ENCODE measurements at places on chromosomes 2 and 18.

- ATAC-seq, result no peak
These were observed 222.9 kb downstream of the NDUFA10 start for GRCh38 chr2:239802185-239802649.

DNA sequence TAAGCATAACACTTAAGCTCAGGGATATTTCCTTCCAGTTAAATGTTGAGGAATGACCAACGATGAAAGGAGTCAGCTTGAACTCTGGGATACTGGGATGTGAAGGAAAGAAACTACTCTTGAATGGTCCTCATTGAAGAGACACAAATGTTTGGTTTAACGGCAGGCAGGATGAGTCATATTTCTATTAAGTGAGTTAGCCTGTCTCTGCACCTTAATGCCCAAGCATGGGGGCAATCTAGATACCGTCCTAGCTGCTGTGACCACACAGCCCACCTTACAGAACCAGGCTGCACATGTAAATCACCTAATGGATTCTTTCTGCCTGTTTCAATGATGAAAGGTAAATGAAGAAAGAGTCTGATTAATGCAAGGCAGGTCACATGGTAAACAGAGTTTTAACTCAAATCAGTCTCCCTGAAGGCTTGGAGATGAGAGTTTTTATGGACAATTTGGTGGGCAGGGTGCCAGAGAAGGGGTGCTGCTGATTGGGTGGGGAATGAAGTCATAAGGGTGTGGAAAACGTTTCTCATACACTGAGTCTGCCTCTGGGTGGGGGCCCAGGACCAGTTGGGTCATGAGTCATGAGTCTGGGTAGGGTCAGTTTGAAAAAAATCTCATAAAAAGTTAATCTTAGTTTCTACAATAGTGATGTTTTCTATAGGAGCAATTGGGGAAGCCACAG is 144.6 kb upstream of the MMADHC start:
- ATAC-seq, result no peak

GRCh38 chr2:189613650-189614420 is 33.2 kb upstream of the SLC40A1 start:
- no peak for ATAC-seq

DNA sequence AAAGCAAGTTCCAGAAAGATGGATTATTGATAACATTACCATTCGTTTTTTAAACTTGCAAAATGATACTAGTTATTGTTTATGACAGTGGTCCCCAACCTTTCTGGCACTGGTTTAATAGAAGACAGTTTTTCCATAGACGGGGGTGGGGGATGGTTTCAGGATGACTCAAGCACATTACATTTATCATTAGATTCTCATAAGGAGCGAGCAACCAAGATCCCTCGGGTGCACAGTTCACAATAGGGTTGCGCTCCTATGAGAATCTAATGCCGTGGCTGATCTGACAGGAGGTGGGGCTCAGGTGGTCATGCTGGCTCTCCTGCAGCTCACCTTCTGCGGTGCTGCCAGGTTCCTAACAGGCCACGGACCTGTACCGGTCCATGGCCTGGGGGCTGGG is 86.2 kb downstream of the BCL2 start:
- ATAC-seq, result peak; percentile 55

DNA sequence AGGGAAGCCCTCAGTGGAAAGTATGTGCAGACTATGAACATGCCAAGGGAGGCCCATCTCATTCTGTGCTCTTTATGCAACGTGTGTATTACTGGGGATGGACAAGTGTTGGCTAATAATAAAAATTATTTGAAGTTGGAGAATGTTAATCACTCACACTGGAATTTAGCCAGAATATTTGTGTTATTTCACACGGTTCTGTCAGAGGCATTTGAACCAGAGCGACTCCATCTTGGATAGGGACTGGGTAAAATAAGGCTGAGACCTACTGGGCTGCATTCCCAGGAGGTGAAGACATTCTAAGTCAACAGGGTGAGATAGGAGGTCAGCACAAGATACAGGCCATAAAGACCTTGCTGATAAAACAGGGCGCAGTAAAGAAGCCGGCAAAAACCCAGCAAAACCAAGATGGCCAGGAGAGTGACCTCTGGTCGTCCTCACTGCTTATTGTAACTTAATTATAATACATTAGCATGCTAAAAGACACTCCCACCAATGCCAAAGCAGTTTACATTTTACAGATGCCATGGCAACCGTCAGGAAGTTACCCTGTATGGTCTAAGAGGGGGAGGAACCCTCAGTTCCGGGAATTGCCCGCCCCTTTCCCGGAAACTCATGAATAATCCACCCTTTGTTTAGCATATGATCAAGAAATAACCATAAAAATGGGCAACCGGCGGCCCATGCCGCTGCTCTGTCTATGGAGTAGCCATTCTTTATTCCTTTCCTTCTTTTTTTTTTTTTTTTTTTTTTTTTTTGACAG is 2.6 kb upstream of the FZD5 start:
- no peak for ATAC-seq

GRCh38 chr2:54945391-54946219 is 104.6 kb downstream of the RTN4 start:
- ATAC-seq, result peak; percentile 55

GRCh38 chr2:99569386-99569785 is 79.6 kb upstream of the REV1 start:
- ATAC-seq, result no peak

- peak; percentile 86 for ATAC-seq
These were observed 9.5 kb upstream of the ZNF396 start for GRCh38 chr18:35386600-35387100.

- ATAC-seq, result no peak
These were observed 25.3 kb downstream of the MARCO start for GRCh38 chr2:118967124-118967880.

DNA sequence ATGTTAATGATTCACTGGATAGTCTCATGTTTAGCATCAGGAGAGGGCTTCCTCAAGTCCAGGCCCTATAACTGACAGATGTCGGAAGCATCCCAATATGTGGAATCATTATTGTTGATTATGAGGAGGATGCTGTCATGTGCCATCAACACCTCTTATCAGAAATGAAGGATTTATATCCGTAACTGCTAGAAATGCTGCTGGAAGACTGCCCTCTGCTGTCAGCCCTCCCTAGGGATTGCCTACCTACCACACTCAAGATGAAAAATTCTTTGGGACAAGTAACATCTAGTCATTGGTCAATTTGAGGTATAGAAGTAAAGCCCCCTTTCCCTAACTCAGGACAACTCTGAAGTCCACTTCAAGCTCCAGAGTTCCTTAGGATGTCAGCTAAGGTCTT is 1166.5 kb upstream of the NXPH2 start:
- ATAC-seq, result no peak

DNA sequence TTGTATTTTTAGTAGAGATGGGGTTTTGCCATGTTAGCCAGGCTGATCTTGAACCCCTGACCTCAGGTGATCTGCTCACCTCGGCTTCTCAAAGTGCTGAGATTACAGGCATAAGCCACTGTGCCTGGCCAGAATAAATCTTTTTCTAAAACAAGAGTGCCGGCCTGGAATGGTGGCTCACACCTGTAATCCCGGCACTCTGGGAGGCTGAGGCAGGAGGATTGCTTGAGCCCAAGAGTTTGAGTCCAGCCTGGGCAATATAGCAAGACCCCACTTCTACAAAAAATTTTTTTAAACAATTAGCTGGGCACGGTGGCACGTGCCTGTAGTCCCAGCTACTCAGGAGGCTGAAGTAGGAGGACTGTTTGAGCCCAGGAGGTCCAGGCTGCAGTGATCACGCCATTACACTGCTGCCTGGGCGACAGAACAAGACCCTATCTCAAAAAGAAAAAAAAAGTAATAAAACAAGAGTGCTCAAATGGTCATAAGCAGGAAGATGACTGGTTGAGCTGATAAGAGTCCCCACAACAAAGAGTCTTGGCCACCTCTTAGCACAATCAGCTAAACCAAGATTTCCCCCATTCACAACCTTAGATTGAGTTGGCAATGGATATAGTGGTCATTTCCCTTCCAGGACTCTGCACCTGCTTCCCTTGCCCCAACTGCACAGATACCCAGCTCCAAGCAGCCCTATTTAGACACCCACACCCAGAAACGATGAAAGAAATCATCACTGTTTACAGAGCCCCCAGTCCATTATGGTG is 5.8 kb upstream of the UCN start:
- ATAC-seq, result no peak

DNA sequence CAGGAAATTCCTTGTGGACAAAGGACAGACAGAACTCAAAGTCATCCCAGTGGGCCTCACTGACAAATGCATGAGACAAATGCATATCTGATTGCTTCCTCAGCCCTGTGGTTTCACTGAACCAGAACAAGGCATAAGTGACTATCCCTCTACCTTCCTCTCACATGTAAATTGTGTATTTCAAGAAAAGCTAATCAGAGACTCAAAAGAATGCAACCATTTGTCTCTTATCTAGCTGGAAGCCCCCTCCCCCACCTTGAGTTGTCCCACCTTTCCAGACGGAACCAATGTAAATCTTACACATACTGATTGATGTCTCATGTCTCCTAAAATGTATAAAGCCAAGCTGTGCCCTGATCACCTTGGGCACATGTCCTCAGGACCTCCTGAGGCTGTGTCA is 102.0 kb upstream of the TMEM200C start:
- no peak for ATAC-seq

DNA sequence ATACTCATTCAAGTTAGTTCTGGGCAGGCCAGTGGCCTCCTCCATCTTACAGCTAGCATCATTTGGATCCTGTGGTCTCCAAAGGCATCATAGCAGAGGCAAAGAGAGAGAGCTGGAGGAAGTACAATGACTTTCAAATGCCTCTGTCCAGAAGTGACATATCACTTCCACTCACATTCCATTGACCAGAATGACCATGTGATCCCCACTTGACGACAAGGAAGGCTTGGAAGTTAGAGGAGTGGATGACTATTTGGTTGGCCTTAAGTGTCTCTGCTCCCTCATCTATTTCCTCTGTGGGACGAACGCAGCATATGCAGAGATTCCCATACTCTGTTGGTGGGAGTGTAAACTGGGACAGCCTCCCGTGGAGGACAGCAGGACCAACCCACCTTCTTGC is 27.8 kb upstream of the MLPH start:
- ATAC-seq, result no peak

DNA sequence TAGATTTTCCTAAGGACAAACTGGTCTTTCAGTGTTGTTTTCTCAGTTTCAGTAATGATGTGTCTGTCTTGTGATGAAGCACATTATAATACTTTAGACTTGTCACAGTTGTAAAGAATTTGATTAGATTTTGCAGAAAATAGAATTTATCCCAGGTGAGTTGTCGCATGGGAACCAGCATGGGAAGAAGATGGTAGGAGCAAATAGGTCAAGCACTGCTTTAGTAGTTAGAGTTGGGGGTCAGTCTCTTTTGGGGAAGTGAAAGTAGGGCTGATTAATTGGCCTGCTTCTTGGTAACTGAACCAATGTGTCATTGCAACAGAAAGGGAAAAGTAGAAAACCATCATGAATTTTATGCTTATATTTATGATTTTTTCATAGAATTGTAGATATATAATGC is 153.2 kb upstream of the MYO3B start:
- no peak for ATAC-seq

- ATAC-seq, result no peak
These were observed at the start of gene ZNF385B for GRCh38 chr2:179861416-179862067. ZNF385B (minus strand) TSS chr2:179861612.

- ATAC-seq, result no peak
These were observed 181.2 kb upstream of the REV1 start for GRCh38 chr2:99670768-99671734.

GRCh38 chr2:172488556-172488955 is 61.2 kb downstream of the ITGA6 start:
- ATAC-seq, result no peak

DNA sequence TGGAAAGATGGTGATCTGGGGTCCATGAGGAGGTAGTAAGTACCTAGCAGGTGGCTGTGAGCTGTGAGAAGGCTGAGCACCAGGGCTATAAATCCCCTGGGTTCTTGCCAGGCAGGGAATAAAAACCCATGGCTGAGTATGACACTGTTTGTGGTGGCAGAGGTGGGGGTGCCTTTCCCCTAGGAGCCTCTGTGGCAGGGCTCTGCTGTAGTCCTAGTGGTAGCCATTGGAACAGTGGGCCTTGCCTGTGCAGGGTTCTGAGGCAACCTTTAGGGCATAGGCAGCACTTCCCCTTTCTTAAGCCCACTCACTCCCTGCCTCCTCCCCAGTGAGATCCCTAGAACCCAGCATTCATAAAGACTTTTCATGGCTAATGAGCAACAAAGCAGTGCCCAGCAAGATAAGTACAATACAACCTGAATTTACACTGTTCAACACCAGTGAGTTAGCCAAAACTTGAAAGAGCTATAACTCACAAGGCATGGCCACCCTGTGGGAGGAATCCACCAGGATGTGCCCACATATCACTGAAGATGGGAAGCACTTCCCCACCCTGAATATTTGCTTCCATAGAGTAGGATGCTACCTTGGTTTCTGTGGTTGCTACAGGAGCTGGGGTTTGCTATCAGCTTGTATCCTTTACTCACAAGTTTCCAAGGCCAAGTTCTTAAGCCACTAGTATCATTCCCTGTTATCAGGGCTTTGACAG is 100.9 kb upstream of the NEUROD1 start:
- peak; percentile 32 for ATAC-seq

DNA sequence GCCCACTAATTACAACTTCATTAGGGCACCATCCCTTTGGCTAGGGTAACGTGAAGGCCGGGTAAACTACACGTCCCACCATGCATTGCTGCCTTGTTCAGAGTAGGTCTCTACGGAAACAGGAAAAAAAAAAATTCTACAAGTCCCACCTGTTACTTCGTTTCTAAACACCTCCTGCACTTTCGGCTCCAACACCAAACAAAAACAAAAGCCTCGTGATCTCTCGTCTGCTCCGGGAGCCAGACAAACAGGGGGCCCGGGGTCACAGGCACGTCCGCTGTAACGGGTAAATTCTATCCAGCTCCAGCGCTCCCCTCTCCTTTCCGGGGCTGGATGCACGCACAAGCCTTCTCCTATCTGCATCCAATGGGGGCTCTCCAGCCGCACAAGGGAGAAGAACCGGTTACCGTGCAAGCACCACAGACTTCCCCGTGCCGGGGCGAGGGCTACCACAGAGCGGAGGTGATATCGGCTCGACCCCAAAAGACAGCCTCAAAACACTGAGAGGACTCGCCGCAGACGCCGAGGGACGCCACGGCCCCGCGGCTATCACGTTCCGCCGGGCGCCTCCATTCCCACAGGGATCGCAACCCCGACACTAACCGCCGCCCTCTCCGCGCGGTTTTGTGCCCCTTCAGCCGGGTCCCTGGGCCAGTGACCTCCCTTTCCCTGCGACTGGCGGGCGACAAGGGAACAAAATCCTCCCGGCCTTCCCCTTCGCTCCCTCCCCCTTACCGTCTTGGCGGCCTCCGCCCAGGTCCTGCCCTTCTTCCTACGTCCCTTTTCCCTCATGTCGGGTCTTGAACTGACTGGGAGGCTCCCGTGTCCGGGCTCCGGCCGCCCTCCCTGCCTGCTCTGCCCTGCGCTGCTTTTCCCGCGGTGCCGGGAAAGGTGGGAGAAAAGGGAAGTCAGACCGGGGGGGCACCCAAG is 591 bp downstream of the ASXL2 start:
- peak; percentile 43 for ATAC-seq

DNA sequence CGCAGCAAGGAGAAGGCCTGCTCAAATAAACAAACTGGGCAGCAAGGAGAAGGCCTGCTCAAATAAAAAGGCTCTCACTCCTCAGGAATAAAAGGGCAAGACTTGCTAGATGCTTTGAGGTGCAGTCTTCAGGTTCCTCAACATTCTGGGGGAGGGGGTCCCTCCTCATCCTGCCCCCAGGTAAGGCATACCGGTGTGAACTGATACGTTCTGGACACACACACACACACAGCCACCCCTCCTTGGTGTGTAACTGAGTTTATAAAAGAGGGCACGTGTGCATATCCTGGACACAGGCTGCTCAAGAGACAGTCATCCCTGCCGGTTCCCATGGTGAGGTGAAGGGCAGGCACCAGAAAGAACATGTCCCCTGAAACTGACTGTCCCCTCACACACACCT is 4.5 kb downstream of the TEX261 start:
- no peak for ATAC-seq

GRCh38 chr18:49655266-49656072 is 93.6 kb downstream of the LIPG start:
- ATAC-seq, result no peak

All from activated CD4-positive, CD25-positive, alpha-beta regulatory T cell treated with anti-CD3 and anti-CD28 coated beads, Interleukin-2, amount 50 U/mL, for 24 hours (primary cell).